ENCODE measurements at places on chromosomes 1 and 21. TPM values are rescaled to one million over a fixed set of nuclear protein-coding genes. Genes with fewer than 3 reads are reported as not detected.
A peak's percentile ranks its signal among the peaks of the same experiment; 100 is the strongest.

The GJA5 gene
- 8.7 TPM for total RNA-seq

- no peak for DNase-seq
Measured at GRCh38 chr21:46554431-46555224, 50.3 kb downstream of the S100B start.

DNA sequence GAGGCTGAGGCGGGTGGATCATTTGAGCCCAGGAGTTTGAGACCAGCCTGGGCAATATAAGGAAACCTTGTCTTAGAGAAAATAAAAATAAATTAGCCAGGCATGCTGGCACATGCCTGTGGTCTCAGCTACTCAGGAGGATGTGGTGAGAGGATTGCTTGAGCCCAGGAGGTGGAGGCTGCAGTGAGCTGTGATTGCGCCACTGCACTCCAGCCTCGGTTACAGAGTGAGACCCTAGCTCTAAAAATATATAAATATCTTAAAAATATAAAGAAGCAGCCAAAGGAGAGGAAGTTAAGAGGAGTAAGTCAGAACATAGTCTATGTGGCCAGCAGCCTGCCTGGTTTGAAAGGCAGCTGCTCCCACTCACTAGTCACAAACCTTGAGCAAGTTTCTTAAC, 4.5 kb upstream of the IL10RB start:
- no peak for DNase-seq

DNA sequence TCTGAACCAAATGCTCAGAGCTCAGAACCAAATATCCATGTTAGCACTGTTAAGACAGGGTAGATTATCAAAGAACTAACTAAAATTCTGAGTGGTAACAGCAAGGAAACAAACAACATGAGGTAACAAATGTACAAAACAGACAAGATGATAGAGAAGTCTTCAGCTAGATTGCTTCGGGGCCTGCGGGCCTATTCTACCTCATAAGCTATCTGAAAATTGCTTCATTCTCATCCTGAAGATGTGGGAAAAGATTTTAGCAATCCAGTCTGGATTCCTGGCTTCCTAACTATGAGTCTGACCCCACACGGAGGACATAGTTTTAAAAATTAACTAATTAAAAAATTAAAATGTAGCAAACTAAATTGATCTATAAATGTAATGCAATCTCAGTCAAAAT, 9.2 kb upstream of the QSOX1 start:
- no peak for DNase-seq

- no peak for DNase-seq
Measured at GRCh38 chr21:40602080-40602479, 244.9 kb downstream of the DSCAM start.

DNA sequence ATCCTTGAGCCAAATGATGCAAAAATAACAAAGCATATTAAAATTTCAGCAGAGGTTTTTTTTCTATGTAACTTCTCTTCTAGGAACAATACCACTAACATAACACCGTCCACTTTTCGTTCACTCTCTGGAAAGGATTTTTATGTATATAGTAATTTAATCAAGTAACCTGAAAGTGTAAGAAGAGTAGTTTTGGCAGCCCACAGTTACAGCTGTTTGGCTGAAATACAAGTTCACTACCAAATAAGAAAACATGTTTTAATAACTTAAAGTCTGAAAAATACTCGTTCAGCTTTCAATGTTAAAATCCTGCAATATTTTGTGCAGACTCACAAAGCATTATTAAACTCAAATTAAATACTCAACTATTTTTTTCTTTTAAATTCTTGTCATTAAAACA, 896.8 kb upstream of the ADGRL4 start:
- no peak for DNase-seq

GRCh38 chr21:15848634-15849560, 119.1 kb downstream of the USP25 start:
- DNase-seq, result no peak

DNA sequence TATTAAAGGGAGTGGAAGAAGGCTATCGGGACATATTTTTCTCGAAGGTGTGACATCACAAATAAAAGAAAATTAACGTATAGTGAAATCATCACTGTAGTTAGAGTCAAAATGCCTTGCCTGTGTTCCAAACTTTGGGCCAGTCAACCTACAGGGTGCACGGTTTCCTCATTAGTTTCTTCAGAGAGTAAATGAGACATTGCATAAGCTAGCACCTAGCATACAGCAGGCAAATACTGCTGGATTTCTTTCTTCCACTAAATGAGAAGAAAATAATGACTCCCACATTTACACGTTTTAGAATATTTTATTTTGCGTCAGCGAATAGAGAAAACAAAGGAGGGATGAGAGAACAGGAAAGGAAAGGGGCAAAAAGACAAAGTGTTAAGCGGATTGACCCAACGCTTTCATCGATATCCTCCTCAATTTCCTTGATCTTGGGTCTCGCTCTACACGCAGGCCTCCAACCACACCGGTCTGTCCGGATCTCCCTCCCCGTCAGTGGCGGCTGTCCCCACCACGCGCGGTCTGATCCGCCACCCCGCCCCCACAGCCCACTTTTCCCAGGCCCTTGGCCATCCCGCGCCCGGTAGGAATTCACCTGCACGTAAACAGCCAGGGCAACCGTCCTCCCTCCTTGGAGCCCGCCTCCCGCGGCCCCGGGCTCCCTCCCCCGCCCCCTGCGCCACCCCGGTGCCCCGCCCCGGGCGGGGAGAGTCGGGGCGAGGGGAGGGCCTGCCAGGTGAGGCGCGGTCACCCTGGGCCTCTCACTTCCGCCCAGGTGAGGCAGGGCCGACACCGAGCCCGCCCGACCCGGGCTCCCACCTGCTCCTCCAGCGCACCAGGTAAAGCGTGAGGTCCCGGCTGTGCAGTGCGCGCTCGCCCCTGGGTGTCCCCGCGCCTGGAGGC, at the start of gene PATJ:
PATJ (plus strand) TSS at position 770 of the 909 bp plus-strand sequence. CDS start 20,413 bp downstream, outside the sequence.
- DNase-seq, result peak; percentile 64

The C1orf226 gene
- 5.4 TPM for total RNA-seq

GRCh38 chr1:88608139-88608943, 75.7 kb upstream of the PKN2 start:
- DNase-seq, result no peak

DNA sequence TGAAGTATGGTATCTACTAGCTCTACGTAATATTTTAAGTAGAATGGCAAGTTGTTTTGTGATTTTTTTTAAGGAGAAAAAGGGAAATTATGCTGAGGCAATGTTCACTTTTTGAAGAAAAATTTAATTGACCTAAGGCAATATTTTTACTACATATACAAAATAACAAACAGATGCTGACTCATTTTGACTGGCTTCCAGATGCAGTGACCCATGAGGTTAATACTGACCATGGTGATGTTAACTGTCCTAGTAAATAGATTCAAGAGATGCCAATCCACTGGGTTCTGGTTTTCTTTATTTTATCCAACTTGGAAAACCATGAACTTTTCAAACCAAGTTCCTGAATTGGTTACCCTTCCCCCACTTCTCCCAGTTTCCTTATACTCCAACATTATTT, 154.9 kb downstream of the CRB1 start:
- DNase-seq, result no peak

The TMEM51 gene
- total RNA-seq, result 5.8 TPM

- no peak for DNase-seq
Measured at GRCh38 chr21:45512626-45513002, 29.6 kb downstream of the SLC19A1 start.

- DNase-seq, result peak; percentile 74
Measured at GRCh38 chr1:204350857-204351573, 8.7 kb downstream of the PLEKHA6 start.

GRCh38 chr1:77817368-77818209, 38.1 kb downstream of the MIGA1 start:
- no peak for DNase-seq

- DNase-seq, result no peak
Measured at GRCh38 chr21:15741510-15741909, 11.7 kb downstream of the USP25 start.

GRCh38 chr1:44029260-44029910, 1.9 kb downstream of the SLC6A9 start:
- no peak for DNase-seq

DNA sequence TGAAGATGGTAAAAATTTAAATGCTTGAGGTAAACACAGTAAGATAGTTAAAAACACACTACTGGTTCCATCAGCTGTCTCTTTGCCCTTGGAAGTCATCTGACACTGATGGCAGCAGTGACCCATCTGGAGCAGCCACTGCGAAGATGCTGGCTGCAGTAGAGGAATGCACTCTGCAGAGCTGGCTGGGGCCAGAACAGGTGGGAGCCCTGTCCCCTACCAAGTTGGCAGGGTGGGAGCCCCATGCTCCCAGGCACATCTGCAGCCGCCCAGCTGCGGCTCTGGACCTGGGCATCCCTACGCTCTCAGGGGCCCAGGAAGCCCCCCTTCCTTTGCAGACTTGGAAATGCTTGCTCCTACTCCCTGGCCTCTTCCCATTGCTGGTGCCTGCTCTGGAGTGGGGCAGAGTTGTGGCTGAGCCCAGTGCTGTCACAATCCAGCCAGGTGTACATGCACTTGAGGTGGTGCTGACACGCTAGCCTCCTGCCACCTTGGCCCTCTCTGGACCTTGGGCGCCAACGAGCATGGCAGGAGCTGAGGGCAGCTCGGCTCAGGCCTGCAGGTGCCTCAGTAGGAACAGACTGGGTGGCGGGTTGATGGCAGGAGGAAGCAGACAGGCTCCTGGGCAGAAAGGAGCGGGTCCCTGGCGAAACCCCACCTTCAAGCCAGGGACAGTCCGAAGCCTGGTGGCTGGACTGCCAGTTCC, 227.0 kb downstream of the FGGY start:
- no peak for DNase-seq

- DNase-seq, result no peak
Measured at GRCh38 chr1:114466334-114467014, 44.5 kb downstream of the TRIM33 start.

DNA sequence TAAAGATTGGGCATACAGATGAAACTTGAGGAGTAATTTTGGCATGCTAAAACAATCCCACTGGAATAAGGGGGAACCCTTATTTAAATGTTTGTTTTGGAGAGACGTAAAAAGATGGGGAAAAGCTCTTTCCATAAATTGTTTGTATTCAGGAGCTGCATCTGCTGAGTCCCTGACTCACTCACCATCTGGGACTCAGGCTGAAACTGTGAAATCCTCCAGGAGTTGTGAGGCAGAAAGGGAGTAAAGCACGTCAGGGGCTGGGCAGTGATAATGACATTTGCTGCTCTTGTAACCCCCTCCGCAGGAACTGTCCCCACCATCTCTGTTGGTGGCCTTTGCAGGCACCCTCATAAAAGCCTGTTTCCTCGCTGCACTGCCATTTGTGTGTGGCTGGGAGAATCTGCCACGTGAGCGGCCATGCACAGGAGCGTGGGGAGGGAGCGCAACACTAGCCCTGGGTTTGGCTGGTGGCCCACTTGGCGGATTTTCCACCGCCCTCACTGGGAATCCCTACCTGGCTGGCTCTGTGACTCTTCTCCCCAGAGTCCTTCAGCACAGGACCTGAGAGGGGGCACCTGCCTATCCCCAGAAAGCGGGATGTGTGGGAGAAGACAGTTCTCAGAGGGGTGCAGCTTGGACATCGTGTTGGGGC, 45.3 kb downstream of the ZSCAN20 start:
- DNase-seq, result no peak

GRCh38 chr1:24925082-24925779, 4.8 kb downstream of the RUNX3 start:
- DNase-seq, result no peak

The CD53 gene
- total RNA-seq, result 13.2 TPM

DNA sequence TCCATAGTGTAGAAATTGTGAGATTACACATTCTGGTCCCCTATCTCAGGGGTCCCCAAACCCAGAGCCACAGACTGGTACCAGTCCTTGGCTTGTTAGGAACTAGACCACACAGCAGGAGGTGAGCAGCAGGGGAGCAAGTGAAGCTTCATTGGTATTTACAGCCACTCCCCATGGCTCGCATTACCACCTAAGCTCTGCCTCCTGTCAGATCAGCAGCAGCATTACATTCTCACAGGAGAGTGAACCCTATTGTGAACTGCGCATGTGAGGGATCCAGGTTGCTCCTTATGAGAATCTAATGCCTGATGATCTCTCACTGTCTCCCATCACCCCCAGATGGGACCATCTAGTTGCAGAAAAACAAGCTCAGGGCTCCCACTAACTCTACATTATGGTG, 229.7 kb upstream of the IRF2BP2 start:
- DNase-seq, result no peak

DNA sequence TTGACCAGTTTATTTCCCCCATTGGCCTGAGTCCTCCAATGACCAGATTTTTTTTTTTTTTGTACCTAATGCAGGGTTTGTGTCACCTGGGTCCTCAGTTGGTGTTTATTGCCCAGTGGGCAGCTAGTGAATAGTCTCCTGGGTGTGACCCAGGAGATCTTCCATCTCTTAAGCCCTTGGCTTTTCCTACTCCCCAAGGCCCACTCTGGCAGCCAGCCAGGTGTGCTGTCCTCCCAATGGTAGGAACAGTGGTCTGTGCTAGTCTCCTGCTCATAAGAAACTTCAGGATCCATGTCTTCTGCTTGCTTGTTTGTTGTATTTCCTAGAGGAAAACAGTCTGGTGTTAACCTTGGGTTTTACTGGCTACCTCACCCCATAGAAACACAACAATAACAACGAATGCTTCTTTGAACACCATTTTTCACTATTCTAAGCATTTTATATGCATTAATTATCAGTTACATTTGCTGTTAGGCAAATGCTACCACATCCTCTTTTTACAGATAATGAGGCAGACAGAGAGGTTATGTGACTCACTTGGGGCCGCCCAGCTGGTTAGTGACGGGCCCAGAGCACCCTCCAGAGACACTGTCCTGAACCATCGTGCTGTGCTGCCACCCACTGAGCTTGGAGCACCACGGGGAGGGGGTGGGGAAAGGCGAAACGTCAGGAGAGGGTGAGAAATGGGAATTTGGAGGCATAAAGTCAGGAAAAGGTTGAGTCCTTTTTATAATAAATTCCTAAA, 107.5 kb downstream of the HIVEP3 start:
- DNase-seq, result no peak

DNA sequence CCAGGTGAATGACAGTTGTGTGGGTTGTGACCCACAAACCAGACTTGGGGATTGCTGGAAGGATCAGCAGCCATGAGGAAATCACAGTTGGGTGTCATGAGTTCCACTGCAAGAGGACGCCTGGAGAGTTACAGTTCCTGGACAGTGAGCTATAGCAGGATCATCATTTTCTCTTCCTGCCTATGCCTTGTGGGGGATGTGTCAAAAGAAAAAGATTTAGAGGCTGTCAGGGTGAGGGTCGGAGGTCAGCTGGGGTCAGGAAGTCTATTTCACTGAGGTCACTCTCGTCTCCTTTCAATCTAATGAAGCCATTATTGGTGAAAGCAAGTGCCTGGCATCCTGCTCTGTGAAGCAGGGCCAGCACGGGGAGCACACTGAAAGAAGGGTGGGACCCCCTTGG, 7.0 kb upstream of the LIN28A start:
- DNase-seq, result no peak

DNA sequence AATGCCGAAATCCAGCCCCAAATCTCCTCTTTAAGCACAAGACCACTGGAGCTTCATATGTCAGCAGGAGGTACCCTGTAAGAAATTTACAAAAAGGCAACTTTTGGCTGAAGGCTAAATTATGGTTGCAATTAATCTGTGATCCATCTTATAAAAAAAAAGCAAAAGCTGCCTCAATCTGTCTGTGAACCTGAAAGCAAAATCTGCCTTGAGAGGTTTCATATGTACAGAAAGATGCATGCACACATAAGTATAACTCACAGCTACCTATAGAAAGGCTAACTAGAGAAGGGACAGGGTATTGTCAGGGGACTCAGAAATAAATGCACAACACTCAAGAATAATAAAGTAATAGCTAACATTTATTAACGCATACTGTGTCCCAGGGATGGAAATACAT, 964.2 kb upstream of the ADGRL2 start:
- no peak for DNase-seq

- DNase-seq, result no peak
Measured at GRCh38 chr1:115021145-115021544, 8.5 kb upstream of the TSHB start.
